ENCODE measurements at places on chromosomes 2 and 18. TPM values are rescaled to one million over a fixed set of nuclear protein-coding genes. Genes with fewer than 3 reads are reported as not detected.

DNA sequence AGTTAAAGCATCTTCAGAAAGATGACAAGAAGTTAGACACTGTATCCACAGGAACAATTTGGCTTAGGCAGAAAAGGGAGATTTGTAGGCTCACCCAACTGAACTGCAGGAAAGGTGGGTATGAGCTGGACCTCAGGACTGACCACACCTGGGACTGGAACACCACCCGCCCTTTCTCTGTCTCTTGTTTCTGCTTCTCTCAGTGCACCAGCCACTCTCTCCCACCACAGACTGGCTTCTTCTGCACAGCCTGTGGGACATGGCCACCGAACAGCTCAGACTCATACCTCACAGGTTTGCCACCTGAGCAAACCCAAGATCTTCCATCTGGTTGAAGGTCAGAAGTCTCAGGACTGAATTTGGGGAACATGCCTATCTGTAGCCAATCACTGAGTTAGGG lies 14.2 kb upstream of the MALT1 start:
- no peak for DNase-seq

DNA sequence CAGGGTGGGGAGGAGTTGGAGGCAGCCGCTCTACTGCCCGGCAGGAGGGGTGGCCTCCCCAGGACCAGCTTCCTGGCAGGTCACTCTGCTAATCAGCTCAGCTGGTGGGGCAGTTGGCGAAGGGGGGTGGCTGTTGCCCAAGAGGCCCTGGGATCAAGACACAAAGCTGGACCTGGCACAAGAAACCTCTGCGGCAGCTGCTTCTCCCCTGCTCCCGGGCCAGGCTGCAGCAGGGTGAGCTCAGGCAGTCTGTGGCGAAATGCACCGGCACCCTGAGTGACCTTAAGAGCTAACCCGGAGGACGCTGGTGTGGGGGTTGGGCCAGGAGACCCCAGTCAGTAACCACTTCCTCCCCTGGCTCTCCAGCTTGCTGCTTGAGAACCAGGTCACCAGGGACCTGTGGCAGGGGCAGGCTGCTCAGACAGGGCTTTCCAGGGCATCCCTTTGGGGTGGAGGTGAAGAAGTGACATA lies 31.1 kb downstream of the TOGARAM2 start:
- DNase-seq: peak; percentile 70

DNA sequence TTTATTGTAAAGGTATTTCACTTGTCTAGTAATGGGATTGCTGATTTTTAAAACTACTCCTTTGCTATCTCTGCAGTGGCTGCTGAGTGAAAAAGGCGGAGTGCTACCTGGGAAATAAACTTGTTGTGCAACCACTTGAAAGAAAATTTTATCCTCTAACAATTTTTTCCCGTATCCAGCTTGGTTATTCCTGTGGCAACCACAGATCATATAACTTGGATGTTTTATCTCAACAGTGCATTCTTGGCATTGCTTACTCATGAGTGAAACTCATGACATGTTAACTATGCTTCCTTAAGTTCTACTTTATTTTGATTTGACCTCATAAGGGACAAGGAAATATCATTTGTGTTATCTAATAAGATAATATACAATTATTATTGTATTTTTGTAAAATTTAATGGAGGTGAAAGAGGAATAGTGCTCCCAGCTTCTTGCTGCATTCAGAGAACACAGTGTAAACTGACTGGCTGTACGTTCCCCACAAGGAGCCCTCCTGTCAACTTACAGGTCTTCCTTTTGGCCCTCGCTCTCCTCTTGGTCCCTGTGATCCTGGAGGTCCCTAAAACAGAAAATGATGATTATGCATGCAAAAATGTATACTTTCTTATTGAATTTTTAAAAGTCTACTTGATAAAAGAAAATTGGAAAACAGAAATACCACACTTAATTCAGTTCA lies 82.7 kb downstream of the COL5A2 start:
- DNase-seq: no peak

The RAD51AP2 gene
- not detected for total RNA-seq

- no peak for DNase-seq
These were observed 213.3 kb downstream of the ACKR3 start for GRCh38 chr2:236782938-236783337.

Measured in activated CD4-positive, alpha-beta memory T cell treated with anti-CD3 and anti-CD28 coated beads, Interleukin-2, amount 10 ng/mL, durations not matched to agents 7 days and 5 days (primary cell).